ENCODE measurements at places on chromosomes 4 and X.

DNA sequence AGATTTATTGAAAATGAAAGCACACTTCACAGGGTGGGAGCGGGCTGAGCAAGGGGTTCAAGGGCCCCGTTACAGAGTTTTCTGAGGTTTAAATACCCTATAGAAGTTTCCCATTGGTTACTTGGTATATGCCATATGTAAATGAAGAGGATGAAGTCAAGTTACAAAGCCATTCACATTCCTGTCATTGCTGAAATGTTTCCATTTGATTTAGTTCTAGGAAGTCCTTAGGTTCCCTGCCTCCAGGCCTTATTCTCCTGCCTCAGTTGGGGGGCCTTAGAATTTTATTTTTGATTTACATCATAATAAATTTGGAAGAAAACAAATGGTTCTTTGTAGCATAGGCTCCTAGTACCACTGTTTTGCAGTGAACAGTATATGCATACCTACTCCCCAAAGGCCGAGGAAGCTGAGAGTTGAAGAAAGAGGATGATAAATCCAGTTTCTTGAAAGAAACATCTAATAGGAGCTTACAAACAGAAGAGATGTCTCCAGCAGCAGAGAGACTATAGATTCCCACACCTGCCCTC lies 31.8 kb downstream of the SERTM2 start:
- no peak for DNase-seq

DNA sequence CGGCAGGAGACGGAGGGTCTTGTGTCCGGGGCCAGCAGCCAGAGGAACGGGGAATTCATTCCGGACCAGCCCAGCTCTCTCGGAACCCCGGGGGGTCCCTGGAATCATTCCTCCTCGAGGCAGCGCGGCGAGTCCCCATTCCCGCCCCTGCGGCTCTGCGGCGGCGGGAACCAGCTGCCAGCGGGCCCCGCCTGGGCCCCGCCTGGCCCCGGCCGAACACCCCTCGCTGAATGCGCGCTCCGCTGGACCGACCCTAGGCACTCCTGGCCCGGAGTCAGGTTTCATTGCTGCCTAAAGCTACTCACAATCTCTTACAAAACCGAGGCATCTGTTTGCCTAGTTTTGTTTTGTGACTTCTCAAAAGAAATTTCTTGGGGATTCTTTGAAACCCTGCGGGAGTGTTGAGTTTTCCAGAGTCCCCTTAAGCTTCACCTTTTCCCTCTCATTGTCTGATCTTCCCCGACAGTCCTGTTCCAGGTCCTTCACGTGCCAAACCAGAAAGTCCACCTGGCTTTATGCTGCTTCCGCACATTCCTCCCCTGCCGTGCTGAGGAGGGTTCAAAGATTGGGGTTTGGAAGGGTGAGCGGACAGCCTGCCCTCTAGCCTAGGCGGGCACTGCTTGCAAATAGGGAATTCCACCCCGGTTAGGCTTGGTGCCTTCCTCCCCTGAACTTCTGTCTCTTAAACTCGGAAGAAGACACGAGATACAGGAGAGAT lies 789 bp downstream of the ARHGAP10 start:
- DNase-seq, result no peak

DNA sequence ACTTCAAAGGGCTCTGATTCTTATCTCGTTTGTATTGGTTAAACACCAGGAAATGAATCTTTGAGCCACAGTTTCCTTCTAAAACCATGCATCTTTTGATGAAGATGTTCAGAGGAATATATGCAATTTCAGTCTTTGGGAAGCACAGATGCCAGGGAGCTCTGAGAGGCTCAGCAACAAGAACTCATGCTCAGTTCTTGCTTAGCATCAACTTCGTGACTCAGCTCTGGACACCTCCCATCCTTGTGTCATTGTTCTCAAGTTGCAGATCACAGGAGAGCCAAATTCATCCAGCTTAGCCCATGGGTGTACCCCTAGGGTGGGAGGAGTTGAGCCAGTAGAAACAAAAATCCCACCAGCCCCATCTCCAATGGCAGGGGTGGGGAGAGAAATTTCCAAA lies 219.6 kb upstream of the MAOA start:
- DNase-seq, result no peak

GRCh38 chr4:87060957-87061356 lies 126.1 kb downstream of the AFF1 start:
- no peak for DNase-seq

DNA sequence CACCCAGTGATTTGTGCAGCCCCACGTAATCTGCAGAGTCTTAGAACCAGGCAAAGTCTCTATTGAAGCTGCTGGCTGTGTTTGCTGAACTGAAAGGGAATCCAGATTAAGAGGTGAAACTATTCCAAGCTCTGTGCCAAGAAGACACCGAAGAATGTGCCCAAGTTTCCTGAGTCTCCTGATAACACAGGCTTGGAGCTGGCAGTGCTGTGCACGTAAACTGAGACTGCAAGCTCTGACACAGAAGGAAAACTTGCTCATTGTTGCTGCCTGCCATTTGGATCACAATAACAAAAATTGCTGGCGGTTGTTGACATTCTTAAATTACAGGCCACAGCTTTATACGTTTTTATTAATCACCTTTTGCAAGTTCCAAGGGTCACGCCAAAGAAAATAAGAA lies 60.2 kb upstream of the VCX3B start:
- no peak for DNase-seq

DNA sequence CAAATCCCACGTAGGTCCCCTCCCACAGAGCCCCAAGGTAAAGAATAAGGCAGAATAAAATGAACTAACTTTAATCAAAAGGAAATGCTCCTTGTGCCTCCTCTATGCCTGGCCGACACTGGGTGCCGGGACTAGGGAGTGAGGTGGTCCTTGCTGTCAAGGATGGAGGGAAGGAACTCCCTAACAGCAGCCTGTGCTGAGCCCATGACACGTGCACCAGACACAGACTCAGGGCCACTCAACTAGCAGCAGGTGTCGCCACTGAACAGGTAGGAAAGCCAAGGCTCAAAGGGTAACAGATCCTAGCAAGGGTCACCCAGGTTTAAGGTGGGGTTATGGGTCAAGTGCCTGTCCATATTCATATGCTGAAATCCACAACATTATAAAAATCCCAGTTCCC lies 29.2 kb downstream of the MSX1 start:
- DNase-seq, result no peak

- no peak for DNase-seq
Measured at GRCh38 chr4:138672393-138672976, 343.1 kb upstream of the NOCT start.

- no peak for DNase-seq
Measured at GRCh38 chrX:56000174-56000573, 232.0 kb upstream of the KLF8 start.

GRCh38 chr4:44623676-44624075 lies 27.7 kb downstream of the YIPF7 start:
- no peak for DNase-seq

GRCh38 chr4:44563496-44563895 lies 87.9 kb downstream of the YIPF7 start:
- DNase-seq, result no peak

- no peak for DNase-seq
Measured at GRCh38 chr4:40811956-40812355, 62.2 kb downstream of the NSUN7 start.

DNA sequence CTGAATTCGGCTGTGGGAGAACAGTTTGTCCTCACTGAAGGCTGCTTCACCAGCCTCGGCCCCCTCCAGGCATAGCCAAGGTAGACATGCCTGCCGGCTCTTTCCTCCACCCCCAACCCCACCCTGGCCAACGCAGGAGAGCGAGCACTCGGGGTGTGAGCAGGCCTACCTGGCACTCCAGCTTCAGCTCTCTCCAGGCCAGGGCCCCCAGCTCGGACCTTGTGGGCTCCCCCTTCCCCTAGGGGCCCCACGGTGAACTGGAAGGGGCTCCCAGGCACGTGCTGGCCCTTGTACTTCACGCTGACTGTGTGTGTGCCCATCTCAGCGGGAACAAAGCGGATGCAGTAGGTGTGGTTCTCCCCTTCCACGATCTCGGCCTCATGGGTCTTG lies 22.4 kb downstream of the FLNA start:
- DNase-seq, result no peak

- no peak for DNase-seq
Measured at GRCh38 chr4:16225167-16225862, 956 bp downstream of the TAPT1 start.

DNA sequence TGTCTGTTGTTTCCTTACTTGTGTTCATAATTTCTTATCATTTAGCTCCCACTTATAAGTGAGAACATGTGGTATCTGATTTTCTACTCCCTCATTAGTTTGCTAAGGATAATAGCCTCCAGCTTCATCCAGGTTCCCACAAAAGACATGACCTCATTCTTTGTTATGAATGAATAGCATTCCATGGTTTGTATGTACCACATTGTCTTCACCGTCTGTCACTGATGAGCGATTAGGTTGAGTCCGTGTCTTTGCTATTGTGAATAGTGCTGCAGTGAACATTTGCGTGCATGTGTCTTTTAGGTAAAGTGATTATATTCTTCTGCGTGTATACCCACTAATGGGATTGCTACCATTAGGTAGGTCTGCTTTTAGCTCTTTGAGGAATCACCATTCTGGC lies 624.3 kb upstream of the EPHA5 start:
- no peak for DNase-seq

DNA sequence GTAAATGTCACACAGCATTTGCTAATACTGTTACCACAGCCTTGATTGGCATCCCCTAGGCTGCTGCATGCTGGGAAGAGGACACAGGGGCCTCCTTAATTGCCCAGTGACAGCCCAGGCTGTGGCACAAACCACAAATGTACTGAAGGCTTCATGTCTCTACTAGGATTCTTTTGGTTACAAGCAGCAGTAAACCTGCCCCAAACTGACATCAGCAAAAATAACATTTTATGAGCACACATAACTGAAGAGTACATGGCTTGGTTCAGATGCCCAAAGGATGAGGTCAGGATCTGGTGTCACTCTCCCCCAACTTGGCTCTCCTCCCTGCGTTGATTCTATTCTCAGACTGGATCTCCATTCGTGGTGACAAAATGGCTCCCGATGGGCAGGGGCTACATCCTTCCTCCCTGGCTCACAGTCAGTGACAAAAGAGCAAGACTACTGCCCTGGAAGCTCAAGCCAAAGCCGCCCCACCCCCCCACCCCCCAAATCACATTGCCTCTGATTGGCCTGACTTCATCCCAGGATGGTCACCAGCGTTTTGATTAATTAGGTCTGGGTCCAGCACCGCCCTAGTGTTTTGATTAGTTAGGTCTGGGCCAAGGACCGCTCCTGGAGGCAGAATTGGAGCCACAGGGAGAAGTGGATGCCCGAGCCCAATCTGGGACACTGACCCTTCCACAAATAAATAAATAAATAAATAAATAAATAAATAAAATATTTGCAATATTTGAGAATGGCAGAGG lies 180.5 kb upstream of the RBPJ start:
- no peak for DNase-seq

DNA sequence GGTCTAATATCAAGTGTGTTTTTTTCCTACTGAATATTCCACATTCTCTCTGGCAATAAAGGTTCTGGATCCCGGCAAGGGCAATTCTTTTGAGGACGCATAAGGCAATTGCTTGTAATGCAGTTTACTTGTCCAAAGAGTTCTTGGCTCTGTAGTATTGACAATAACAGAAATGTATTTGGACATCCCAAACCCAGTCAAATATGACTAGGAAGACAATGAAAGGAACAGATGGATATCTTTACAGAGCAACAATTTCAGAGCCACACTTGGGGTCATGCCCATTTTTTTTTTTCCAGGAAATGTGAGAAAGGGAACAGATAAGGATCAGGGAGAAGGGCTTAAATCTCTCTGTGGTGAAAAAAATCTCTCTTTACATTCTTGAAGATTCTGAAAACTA lies 12.2 kb downstream of the GK2 start:
- DNase-seq, result no peak

GRCh38 chr4:6956434-6957147 lies 47.0 kb downstream of the TBC1D14 start:
- DNase-seq, result no peak

GRCh38 chr4:105495667-105496066 lies 21.8 kb upstream of the PPA2 start:
- DNase-seq, result no peak

- DNase-seq, result no peak
Measured at GRCh38 chrX:149804102-149804501, 22.4 kb downstream of the MAGEA9 start.

DNA sequence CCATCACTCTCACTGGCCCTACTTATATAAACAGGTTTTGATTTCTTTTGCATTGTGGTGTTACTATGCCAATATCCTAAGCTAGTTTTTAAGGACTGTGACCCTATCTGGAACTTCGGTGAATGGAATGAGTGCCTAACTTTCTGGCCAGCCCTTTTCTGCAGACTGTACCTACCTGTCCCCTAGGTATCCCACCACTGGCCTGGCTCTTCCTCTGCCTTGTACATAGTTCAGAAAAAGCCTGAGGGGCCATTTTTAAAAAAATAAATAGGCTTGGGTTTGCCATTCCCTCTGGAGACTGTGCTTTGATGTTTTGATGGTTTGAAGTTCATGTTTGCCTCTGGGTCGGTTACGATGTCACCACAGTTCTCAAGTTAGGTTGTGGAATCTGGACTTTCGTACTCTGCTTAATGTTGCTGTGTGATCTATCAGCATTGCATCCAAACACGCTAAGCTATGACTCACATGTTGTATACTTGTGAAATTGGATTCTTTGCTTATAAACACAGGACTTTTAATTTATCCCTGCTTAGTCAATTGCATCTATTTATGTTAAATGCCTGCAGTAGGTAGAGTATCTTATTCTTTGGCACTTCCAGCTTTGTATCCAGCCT lies 182.0 kb downstream of the ANKRD50 start:
- DNase-seq, result no peak

DNA sequence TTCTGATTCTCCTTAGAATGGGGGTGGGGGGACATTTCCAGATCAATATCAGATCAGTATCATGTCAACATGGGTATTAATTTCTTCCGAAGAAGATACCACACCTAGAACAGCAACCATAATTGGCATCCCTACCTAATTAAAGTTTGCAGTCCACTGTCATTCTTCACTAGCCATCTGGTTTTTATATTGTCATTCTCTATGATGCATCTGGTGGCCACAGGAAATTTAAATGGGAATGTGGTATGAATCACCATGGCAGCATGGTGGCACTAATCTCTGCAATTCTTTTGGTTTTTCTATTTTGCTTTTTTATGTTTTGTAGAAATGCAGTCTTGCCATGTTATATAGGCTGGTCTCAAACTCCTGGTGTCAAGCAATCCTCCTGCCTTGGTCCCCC lies 16.6 kb upstream of the UBE2D3 start:
- no peak for DNase-seq

GRCh38 chrX:7132335-7133049 lies 15.0 kb upstream of the STS start:
- DNase-seq, result peak; percentile 41

- DNase-seq, result no peak
Measured at GRCh38 chrX:50081282-50081889, 119.4 kb downstream of the AKAP4 start.

DNA sequence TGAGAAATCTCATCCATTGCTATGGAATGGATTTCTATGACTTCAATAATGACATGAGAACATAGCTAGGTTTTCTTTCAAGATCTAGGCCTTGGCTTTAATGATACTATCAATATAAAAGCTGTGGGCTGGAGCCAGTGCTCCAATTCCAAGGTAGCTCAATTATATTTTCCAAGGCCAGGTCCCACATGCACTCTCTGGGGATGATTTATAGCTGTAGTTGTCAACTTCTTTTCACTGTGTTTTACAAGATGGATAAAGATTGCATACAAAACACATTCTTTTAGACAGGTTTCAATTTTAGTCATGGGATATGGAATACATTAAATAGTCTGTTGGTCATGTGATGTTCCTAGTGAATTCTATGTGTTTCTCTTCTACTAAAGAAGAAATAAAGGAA lies 156.7 kb downstream of the DCAF12L1 start:
- DNase-seq, result no peak

- DNase-seq, result no peak
Measured at GRCh38 chrX:48683411-48683982, at the start of gene WAS. WAS (plus strand) TSS chrX:48683799; CDS start chrX:48683854, 55 bp downstream.

- DNase-seq, result no peak
Measured at GRCh38 chr4:124433044-124433443, 279.5 kb downstream of the ANKRD50 start.

Measured in lower leg skin (tissue), 4 donors.